Skeletal muscle tissue (tissue), 5 donors: ENCODE measurements at places on chromosomes 7 and 10. TPM values are rescaled to one million over a fixed set of nuclear protein-coding genes. Genes with fewer than 3 reads are reported as not detected.

TMEM273 gene
- 6.8 TPM for total RNA-seq

PLAU gene
- 21.4 TPM for total RNA-seq

CCL24 gene
- total RNA-seq, result not detected

ENO4 gene
- total RNA-seq, result not detected

VPS41 gene
- 35.5 TPM for total RNA-seq

PPP1R9A gene
- 42.3 TPM for total RNA-seq

ZNF438 gene
- 6.8 TPM for total RNA-seq

ANXA8L1 gene
- 0.52 TPM for total RNA-seq

MRLN gene
- 156 TPM for total RNA-seq

GPR26 gene
- total RNA-seq, result not detected
